ENCODE measurements at places on chromosomes 2 and 18.

GRCh38 chr2:163374282-163374681 lies 361.5 kb downstream of the FIGN start:
- no peak overlapping the region for H3K27ac ChIP-seq
- peaks cover 9% of the 10 kb centered on the region for H3K4me1 ChIP-seq
- no peak for DNase-seq
- H3K4me3 ChIP-seq = no peak overlapping the region
- no peaks in the 10 kb centered on the region for H3K27me3 ChIP-seq
- H3K36me3 ChIP-seq = no peaks in the 10 kb centered on the region

GRCh38 chr2:128682729-128683284 lies 364.1 kb upstream of the HS6ST1 start:
- no peaks in the 10 kb centered on the region for H3K27me3 ChIP-seq
- peaks cover 16% of the 10 kb centered on the region for H3K4me1 ChIP-seq
- no peak overlapping the region for H3K4me3 ChIP-seq
- DNase-seq = no peak
- H3K36me3 ChIP-seq = no peaks in the 10 kb centered on the region

DNA sequence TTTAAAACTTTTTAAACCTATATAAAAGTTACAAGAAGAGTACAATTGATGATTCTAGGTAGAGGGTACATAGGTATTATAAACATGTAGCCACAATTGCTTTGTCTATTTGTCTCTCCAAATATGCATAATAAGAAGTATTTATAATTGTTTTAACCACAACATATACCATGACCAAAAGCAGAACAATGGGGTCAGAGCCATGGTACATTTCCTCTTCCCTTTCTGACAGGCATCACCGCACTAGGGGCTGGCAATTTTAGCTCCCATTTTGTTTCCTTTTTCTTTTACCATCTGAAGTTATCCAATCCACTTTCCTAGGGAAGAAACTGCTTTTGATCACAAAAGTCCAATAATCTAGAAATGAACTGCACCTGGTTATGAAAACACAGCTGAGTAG lies 49.3 kb downstream of the TMX3 start:
- no peaks in the 10 kb centered on the region for H3K27me3 ChIP-seq
- no peaks in the 10 kb centered on the region for H3K36me3 ChIP-seq
- H3K4me3 ChIP-seq = no peak overlapping the region
- no peak for DNase-seq
- no peak overlapping the region for H3K27ac ChIP-seq
- no peaks in the 10 kb centered on the region for H3K4me1 ChIP-seq

- H3K27me3 ChIP-seq = peaks cover 49% of the 10 kb centered on the region
- no peak overlapping the region for H3K27ac ChIP-seq
- no peak overlapping the region for H3K4me3 ChIP-seq
- H3K36me3 ChIP-seq = no peaks in the 10 kb centered on the region
- peaks cover 20% of the 10 kb centered on the region for H3K4me1 ChIP-seq
Measured at GRCh38 chr18:65748321-65748720, 2.5 kb upstream of the CDH7 start.

- H3K27ac ChIP-seq = no peak overlapping the region
- no peaks in the 10 kb centered on the region for H3K36me3 ChIP-seq
- H3K4me3 ChIP-seq = no peak overlapping the region
- DNase-seq = no peak
- peaks cover 9% of the 10 kb centered on the region for H3K4me1 ChIP-seq
Measured at GRCh38 chr18:8279346-8279745, 329.9 kb upstream of the RAB12 start.

- H3K36me3 ChIP-seq = peaks cover 4% of the 10 kb centered on the region
- H3K27me3 ChIP-seq = no peaks in the 10 kb centered on the region
- peaks cover 19% of the 10 kb centered on the region for H3K4me1 ChIP-seq
- H3K4me3 ChIP-seq = no peak overlapping the region
- H3K27ac ChIP-seq = no peak overlapping the region
Measured at GRCh38 chr2:24514820-24515219, 23.8 kb downstream of the NCOA1 start.

- H3K27me3 ChIP-seq = no peaks in the 10 kb centered on the region
- H3K4me3 ChIP-seq = no peak overlapping the region
- DNase-seq = no peak
- H3K36me3 ChIP-seq = peaks cover 23% of the 10 kb centered on the region
- no peak overlapping the region for H3K27ac ChIP-seq
Measured at GRCh38 chr18:44893045-44893706, 212.5 kb downstream of the SETBP1 start.

- peaks cover 5% of the 10 kb centered on the region for H3K36me3 ChIP-seq
Measured at GRCh38 chr2:160345071-160345764, 145.1 kb upstream of the ITGB6 start.

DNA sequence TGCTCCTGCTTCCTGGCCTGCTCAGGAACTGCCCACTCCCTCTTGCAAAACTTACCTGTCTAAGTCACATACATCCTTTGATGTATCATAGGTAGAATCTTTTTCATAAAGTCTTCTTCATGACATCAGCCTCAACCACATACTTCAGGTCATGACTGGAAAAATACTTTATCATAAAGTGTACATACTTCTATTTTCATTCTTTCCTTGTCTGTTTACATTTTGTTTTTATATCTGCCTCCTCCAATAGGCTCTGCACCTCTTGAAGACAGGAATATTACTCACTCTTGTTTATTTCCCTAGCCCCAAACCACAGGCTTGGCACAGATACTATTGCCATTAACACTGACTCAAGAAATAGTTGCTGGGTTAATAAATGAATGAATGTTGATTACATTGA lies 43.6 kb upstream of the ZNF804A start:
- H3K27ac ChIP-seq = no peak overlapping the region
- DNase-seq = no peak
- no peaks in the 10 kb centered on the region for H3K4me1 ChIP-seq
- H3K4me3 ChIP-seq = no peak overlapping the region
- H3K27me3 ChIP-seq = peaks cover 2% of the 10 kb centered on the region

DNA sequence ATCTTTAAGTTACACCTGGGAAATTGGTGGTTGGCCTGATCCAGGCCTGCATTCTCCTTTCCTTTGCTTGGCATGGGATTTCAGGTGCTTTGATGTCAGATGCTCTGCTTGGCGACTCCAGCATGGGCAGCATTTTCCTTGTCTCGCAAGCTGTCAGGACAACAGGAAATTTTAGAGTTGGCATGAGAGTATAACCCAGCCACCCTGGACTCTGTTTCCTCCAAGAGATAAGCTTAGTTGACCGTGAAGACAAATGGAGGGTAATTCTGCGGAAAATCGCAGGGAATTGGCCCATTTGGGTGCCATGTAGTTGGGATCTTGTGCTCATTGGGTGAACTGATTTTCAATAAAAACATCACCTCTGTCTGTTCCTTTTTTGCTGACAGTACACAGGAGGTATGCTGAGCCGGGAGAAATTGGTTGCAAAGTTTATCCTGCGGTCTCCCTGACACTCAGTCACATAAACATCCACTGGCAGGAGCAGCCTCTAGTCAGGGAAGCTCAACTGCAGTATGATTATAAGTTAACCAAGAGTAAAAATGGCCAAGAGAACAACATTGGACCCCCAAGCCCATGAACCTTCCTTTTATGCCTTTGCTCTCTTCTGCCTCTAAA lies 409.9 kb downstream of the SETBP1 start:
- H3K27me3 ChIP-seq = peaks cover 1% of the 10 kb centered on the region
- H3K4me1 ChIP-seq = no peaks in the 10 kb centered on the region
- H3K36me3 ChIP-seq = no peaks in the 10 kb centered on the region

DNA sequence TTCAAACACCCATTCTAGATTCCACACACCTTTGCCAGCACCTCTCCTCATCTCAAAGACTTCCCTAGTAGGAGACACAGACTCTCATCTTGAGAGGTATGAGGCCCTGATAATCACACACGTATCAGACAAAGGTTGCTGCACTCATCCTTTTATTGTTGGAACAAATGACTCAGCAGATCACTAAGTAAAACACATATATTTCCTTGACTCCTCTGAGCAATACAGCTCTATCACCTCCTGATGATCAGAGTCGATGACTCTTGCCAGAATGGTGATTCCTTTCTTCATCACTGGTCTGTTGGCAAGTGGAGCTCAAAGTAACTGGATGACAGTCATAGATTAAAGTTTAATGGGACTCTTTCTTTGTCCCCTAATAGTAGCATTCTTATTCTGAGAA lies 1049.2 kb upstream of the ZEB2 start:
- H3K27me3 ChIP-seq = no peaks in the 10 kb centered on the region
- H3K27ac ChIP-seq = no peak overlapping the region
- DNase-seq = no peak

DNA sequence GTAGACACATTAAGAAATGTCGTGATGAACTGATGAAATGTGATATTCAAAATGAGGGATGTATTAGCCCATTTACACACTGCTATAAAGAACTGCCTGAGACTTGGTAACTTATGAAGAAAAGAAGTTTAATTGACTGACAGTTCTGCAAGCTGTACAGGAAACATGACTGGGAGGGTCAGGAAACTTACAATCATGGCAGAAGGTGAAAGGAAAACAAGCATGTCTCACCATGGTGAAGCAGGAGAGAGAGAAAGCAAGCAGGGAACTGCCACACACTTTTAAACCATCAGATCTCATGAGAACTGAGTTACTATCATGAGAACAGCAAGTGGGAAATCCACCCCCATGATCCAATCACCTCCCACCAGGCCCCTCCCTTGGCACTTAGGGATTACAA lies 1010.8 kb upstream of the CELF4 start:
- no peaks in the 10 kb centered on the region for H3K36me3 ChIP-seq
- no peak overlapping the region for H3K27ac ChIP-seq
- H3K4me3 ChIP-seq = no peak overlapping the region
- peaks cover 3% of the 10 kb centered on the region for H3K27me3 ChIP-seq
- no peak for DNase-seq

- peaks cover 15% of the 10 kb centered on the region for H3K4me1 ChIP-seq
- peaks cover 3% of the 10 kb centered on the region for H3K27me3 ChIP-seq
- no peak overlapping the region for H3K4me3 ChIP-seq
- H3K36me3 ChIP-seq = no peaks in the 10 kb centered on the region
- DNase-seq = no peak
- no peak overlapping the region for H3K27ac ChIP-seq
Measured at GRCh38 chr2:210557721-210558120, 1.3 kb downstream of the CPS1 start.

DNA sequence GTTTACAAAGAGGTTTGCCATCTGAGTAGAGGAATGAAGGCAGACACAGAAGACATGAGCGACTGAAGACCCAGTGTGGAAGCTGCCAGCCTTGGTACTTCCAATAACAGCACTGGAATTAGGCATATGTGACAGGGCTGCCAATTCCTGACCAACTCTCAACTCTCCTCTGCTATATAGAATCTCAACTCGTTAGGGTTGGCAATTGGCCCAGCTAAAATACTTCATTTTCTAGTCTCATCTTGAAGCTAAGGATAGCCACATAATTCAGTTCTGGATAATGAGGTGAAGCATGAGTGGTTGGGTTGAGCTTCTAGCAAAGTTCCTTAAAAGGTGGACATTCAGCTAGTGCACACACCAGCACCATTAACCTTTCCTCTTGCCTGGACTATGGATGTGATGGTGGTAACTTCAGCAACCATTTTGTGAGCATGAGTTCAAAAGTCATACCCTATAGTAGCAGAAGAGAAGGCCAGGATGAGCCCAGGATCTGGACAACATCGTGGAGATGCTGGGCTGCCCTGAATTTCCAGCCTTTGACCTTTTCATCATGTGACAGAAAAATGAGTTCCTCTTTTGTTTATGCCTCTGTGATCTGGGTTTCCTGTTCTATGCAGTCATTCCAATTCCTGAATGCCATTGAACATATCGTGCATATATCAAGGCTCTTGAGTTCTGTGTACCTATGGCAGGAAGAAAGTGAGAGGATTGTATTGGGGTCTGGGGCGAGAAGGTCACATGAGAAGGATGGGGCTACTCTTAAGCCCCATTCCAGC lies 68.1 kb upstream of the HAAO start:
- peak overlapping the region; percentile 76 for H3K27ac ChIP-seq
- no peak overlapping the region for H3K4me3 ChIP-seq

GRCh38 chr2:85728883-85729824 lies 24.6 kb upstream of the ATOH8 start:
- no peak overlapping the region for H3K4me3 ChIP-seq
- peaks cover 26% of the 10 kb centered on the region for H3K27me3 ChIP-seq
- peaks cover 12% of the 10 kb centered on the region for H3K4me1 ChIP-seq
- peak; percentile 96 for DNase-seq

DNA sequence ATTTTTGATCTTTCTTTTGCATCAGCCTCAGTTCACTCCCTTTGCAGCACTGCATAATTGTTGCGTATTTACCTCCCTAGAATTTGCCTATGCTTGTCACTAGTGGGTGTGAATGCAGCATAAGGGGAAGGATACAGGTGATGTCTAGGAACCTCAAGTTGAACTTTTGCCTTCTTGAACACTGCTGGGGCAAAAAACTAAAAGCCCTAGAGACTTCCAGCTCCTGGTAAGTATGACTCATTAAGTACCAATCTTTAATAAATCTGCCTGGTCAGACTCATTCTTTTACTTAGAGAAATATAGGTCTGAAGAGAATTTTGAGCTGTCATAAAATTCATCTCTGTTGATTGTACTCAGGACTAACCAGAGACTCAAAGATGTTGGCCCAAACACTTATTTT lies 547.3 kb upstream of the FANCL start:
- H3K4me1 ChIP-seq = peaks cover 39% of the 10 kb centered on the region
- peak overlapping the region; percentile 77 for H3K27ac ChIP-seq
- H3K36me3 ChIP-seq = peaks cover 3% of the 10 kb centered on the region
- no peaks in the 10 kb centered on the region for H3K27me3 ChIP-seq

DNA sequence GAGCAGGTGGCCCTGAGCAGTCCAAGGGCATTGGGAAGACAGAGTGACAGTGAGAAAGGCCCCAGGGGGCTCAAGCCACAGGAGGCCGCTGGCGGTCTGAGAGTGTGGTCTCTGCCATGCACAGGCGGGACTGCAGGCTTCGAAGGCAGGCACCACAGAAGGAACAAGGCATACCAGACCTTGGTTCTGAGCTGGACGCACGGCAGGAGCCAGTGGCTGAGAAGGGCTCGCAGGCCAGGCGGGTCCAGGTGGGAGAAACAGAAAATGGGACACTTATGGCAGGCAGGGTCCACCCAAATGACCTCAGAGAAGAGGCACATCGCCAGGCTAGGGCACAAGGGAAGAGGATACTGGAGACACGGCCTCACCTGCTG lies 14.9 kb downstream of the HJURP start:
- H3K27me3 ChIP-seq = no peaks in the 10 kb centered on the region
- peaks cover 32% of the 10 kb centered on the region for H3K36me3 ChIP-seq
- peaks cover 10% of the 10 kb centered on the region for H3K4me1 ChIP-seq

- no peak for DNase-seq
- peak overlapping the region; percentile 57 for H3K27ac ChIP-seq
- peaks cover 19% of the 10 kb centered on the region for H3K4me1 ChIP-seq
- H3K4me3 ChIP-seq = no peak overlapping the region
Measured at GRCh38 chr2:36530983-36531354, 67.0 kb downstream of the FEZ2 start.

DNA sequence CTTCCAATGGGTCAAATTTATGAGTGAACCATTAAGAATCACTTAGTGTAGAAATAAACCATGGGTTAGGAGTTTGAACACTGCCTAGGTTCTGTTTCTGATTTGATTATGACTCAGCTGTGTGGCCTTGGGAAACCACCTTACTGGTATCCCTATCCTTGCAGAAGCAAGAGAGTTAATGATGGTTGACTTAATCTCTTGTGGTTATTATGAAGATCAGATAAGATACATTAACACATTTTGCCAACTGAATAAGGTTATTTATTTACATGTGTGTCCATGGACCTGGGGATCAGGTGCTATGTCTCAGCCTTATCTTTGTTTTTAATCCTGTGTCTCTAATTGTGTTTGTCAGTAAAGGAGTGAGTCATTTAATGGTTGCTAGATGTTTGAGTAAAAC lies 5.4 kb upstream of the KCNJ13 start:
- peaks cover 19% of the 10 kb centered on the region for H3K4me1 ChIP-seq
- H3K36me3 ChIP-seq = peaks cover 16% of the 10 kb centered on the region
- H3K27ac ChIP-seq = no peak overlapping the region

- no peak overlapping the region for H3K4me3 ChIP-seq
- H3K4me1 ChIP-seq = peaks cover 65% of the 10 kb centered on the region
- no peak for DNase-seq
- H3K27me3 ChIP-seq = no peaks in the 10 kb centered on the region
Measured at GRCh38 chr2:66845307-66845706, 410.4 kb downstream of the MEIS1 start.
